ENCODE measurements at places on chromosomes 7 and 10.

- no peak for DNase-seq
Measured at GRCh38 chr7:145957160-145957890, 159.3 kb upstream of the CNTNAP2 start.

- DNase-seq, result peak; percentile 34
Measured at GRCh38 chr7:19713676-19714075, 4.8 kb upstream of the POLR1F start.

GRCh38 chr10:49738616-49739360, 23.3 kb downstream of the OGDHL start:
- no peak for DNase-seq

- no peak for DNase-seq
Measured at GRCh38 chr10:99742701-99743100, 10.7 kb downstream of the CUTC start.

GRCh38 chr10:107971411-107971810, 806.9 kb upstream of the SORCS1 start:
- DNase-seq, result no peak

DNA sequence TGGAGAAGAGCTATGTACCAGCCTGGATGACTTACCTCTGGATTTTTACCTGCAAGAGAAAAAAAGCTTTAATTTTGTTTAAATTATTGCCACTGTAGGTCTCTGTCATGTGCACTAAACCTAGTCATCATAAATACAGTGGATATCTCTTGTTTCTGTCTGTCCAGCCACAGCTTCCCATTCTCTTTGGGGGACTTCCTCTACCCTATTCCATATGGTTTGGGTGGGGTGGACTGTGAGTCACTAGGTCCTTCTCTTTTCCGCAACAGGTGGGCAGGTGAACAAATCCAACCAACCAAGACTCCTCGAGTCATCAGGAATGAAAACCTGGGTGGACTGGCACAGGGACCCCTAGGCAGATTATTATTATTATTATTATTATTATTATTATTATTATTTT, 87.3 kb upstream of the CYTH3 start:
- no peak for DNase-seq

GRCh38 chr10:71598621-71599055, 120.9 kb downstream of the C10orf105 start:
- DNase-seq, result peak; percentile 68

- DNase-seq, result no peak
Measured at GRCh38 chr7:136290351-136290750, 313.2 kb upstream of the MTPN start.

GRCh38 chr7:97842006-97842405, 30.2 kb downstream of the ASNS start:
- DNase-seq, result no peak

- DNase-seq, result no peak
Measured at GRCh38 chr10:116522803-116523381, 22.8 kb upstream of the PNLIP start.

- no peak for DNase-seq
Measured at GRCh38 chr7:19464751-19465150, 244.1 kb downstream of the POLR1F start.

DNA sequence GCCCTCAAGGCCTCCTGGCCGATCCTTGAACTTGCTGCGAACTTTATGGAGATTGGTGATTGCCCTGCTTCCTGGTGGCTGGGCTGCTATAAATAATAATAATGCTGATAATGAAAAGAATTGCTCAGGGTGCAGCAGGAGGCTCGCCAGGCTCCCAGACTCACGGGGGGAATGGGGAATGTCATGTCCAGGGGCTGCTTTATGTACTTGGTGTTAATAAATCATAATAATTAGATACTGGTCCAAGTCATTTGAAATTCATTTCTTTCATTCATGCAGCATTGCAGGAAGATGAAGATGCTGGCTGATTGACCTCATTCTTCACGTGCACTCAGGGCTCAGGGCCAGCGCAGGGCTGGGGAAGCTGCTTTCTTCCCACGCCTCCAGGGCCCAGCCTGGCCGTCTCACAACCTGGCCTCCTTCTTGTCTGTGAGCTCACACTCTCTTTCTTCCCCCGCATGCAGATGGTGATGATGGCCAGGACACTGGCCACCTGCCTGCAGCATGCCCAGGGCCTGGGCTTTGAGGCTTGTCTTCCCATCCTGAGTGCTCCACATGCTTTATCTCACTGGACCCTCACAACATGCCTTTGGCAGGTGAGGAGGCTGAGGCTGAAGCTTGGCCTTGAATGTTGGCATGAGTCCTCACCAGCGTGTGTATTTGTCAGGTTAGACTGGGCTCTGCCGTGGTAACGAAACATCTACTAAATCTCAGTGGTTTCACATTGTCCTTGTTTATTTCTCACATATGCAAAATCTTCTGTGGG, 138.4 kb upstream of the TNS3 start:
- no peak for DNase-seq

GRCh38 chr7:157405914-157406810, 69.4 kb downstream of the DNAJB6 start:
- DNase-seq, result no peak

DNA sequence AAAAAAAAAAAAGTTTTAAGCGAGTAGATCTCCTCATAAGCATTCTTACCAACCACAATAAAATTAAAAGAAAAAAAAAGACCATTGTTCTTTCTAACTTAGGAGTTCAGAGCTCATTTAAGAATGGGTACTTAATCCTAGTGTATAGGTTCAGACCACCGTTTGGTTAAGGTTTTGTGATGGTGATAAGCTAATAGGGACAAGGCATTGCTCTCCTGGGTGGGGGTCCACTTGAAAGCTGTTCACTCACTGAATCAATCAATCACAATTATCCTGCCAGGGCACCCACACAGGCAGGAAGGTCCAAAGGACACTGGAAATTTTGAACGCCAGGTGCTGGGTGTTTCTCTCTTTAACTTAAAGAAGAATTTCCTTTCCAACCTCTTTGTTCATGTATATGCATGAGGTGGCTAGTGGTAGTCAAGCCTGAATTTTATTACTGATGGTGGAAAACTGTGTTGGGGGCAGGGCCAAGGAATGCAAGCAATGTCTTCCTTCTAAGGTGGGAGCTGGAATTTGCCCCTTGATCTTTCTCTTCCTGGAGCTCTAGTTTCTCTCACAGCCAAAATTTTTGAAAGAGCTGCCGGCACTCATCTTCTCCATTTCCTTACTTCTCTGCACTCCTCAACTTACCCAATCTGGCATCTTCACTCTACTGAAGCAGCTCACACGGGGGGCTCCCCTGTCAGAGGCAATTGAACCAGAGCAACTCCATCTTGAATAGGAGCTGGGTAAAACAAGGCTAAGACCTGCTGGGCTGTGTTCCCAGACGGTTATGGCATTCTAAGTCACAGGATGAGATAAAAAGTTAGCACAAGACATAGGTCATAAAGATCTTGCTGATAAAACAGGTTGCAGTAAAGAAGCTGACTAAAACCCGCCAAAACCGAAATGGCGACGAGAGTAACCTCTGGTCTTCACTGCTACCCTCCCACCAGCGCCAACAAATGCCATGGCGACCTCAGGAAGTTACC, 7.5 kb upstream of the FAM131B start:
- no peak for DNase-seq

Measured in right lung (tissue), 10 donors.